Anterior cingulate cortex (tissue), 58 donors: ENCODE measurements at places on chromosomes 11 and 22.

DNA sequence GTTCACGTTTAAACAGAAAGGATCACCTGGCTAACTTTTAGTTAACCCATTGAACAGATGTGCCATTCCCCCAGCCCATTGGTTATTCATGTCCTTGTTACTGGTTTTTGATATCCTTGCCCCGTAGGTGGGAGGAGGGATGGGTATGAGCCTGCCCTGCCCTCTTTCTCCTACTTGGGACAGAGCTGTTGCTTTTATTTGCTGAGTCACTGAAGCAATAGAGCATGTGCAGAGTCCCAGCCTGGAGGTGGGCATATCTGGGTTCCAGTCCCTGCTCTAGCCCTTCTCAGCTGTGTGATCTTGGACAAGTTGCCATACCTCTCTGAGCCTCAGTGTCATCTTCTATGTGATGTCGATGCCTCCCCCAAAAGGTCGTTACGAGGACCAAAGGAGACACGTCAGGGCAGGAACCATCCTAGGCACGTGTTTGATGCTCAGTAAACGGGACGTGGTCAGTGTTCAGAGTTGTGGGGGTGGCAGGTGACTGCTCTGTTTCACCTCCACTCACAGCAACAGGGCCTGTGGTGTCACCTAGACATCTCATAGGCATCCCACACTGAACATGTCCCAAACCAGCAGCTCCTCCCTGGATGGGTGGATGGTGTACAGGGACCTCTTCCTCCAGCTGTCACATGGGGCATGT lies 61.0 kb downstream of the BMAL1 start:
- DNase-seq, result no peak

DNA sequence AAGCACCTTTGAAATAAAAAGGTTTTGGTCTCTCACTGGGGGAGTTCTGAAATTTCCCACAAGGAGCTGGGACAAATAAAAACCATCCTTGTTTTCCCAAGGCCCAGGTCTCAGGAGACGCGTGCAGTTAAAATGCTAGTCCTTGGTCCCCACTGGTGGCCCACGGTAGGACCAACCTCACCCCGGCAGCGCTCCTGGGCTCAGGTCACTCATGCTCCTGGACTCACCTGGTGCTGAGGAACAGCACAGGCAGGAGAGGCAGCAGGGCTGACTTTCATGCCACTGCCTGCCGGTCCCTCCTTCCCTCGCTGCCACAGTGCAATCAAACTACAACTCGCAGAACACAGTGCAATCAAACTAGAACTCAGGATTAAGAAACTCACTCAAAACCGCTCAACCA lies 356.8 kb upstream of the CCDC179 start:
- DNase-seq, result no peak

DNA sequence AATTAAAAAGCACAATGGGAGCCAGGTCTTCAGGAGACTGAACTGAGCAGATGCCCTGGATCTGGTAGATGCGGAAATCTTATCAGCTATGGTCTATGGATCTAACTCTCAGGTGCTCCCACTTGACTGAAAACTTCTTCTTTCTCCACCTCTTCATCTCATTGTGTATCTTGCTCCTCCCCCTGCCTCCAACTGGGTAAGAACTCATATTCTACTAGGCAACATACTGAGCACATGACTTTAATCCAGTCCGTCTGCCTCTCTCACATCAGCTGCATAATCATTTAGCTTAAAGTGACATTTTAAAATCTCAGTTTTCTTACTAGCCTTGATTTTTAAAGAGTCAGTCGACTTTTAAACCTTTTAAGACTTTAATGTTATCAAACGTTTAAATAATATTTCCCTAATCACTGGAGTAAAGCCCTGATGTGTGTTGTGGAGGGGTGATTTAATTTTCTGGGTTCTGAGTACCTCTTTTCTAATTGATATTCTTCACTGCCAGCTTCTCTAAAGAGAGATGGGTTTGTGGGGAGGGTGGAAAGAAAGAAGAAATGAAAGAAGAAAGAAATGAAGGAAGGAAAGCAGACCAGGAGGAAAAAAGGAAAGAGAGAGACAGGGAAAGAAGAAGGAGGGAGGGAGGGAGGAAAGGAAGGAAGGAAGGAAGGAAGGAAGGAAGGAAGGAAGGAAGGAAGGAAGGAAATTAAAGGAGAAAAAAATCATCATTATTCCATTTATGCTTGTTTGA lies 592.8 kb upstream of the ARHGAP42 start:
- DNase-seq, result no peak

DNA sequence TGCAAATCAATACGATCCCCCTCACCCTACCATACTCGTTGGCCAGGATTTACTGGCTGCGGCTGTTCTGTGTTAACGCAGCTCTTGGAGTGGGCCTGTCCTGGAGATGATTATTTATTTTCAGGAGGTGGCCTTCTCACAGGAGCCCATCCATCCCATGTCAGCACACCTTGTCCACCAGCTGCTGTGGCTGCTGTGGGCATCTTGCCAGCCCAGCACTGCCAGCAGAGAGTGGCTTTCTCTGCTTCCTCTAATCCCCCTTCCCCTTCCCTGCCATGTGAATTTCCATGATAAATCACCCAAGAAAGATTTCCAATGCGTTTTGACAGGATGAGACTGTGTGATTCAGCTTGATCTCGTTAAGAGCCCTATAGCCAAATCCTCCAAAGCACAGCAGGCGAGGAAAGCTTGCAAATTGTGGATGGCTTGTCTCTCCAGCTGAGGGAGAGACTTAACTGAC lies 309.1 kb upstream of the C11orf87 start:
- no peak for DNase-seq

- no peak for DNase-seq
Measured at GRCh38 chr22:36771356-36772063, 4.4 kb downstream of the IFT27 start.

- no peak for DNase-seq
Measured at GRCh38 chr11:131691181-131692041, 321.0 kb downstream of the NTM start.

DNA sequence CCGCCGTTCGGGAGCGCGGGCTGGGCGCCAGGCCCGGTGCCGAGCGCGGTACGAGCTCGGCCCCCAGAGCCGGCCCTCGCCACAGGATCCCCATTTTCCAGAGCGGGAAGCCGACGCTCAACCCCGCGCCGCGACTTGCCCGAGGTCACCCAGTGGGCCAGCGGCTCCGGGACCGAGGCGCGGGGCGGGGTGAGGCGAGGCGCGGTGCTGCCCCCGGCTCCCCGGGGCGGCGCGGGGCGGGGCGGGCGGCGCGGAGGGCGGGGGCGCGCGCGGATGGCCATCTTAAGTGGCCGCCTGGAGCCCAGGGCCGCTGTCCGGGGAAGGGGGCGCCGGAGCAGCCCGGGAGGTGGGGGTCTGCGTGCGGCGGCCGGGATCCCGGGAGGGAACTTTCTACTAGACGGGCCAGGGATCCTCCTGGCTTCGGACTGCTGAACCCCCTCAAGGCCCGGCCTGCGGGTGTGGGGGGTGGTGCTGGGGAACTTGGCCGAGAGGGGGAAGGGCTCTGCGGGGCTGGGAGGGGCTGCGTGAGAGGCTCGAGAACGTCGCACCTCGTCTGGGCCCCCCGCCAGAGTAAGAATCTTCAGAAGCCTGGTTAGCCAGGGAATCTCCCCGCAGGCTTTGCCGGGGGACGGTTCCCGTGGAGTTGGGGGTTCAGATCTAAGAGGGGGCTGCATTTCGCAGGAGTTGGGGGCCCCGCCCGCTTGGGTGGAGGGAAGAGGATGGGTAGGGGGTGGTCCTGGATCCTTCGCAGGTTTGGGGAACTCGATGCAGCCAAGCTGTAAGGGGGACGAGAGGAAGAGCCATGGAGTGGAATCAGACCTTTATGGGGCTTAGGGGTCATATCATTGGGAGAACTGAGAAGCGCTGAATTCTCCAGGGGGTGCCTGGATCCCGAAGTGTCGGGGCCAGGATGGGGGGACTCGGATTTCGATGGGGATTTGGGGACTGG lies 678 bp upstream of the INPPL1 start:
- DNase-seq, result peak; percentile 52

DNA sequence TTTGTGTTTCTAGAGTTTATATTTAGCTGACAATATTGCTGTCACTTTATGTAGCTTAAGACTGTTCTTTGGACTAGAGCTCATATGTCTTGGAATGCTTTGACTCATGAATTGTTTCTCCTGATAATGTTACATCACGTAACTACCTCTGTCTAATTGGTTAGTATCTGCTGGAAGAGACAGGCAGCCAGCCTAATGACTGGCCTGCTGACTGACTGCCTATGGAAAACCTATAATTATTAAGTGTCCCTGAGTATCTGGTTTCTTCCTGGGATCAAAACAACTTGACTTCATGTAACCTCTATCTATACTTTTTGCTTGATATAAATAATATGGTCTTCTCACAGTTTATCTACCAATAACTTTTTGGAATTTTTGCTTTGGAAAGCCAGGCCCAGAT lies 9.4 kb downstream of the SOX6 start:
- no peak for DNase-seq

- no peak for DNase-seq
Measured at GRCh38 chr11:14700593-14700992, 57.0 kb downstream of the PDE3B start.

GRCh38 chr11:94794287-94795168 lies 26.4 kb downstream of the AMOTL1 start:
- DNase-seq, result no peak

DNA sequence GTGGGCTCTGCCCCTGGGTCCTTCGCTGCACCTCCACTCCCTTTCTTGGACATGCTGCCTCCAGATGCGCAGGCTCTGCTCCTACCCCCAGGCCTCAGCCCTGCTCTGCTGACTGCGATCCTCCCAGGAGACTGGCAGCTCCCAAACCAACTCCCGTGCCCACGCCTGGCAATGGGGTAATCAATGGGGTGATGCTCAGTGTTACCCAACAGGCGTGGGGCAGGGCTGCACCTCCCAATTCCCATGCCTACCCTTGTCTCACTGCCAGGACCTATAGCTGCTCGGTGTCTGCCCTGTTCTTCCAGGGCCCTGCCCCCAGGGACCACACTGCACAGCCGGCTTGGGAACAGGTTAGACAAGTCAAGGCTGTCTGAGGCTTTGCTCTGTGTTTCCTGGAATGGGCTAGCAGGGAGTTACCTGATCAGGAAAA lies at the start of gene ALDH3B2:
Gene ALDH3B2 (minus strand): TSS at position 182 of the 430 bp plus-strand sequence. CDS start 7,688 bp downstream, outside the sequence.
- no peak for DNase-seq

GRCh38 chr22:49302530-49302929 lies 525.1 kb downstream of the BRD1 start:
- DNase-seq, result no peak

- DNase-seq, result no peak
Measured at GRCh38 chr22:27089264-27089663, 431.9 kb downstream of the MIAT start.

DNA sequence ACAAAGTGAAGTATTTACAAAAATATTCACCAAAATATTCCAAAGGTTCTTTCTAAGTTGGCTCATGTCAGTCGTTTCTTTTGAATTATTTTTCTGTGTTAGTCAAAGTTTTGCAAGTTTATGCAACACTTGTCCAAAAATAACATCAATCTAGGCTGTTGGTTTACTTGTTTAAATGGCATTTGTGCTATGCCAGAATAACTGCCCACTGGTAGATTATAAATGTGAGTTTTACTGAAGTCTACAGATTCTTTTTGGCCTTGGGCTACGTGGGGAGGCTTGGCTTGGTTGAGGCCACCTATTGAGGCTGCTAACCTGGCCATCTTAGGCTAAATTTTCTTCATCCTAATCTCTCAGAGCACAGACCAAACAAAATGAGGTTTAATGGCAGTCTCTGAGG lies 1091.9 kb upstream of the RAG2 start:
- DNase-seq, result no peak

- peak; percentile 97 for DNase-seq
Measured at GRCh38 chr11:64916775-64917662, at the start of gene ATG2A. ATG2A (minus strand) TSS chr11:64917209; CDS start chr11:64917135, 74 bp downstream.

GRCh38 chr11:313787-314553 lies at the start of gene IFITM1:
IFITM1 (plus strand) TSS chr11:314040; CDS start chr11:314171, 131 bp downstream.
- no peak for DNase-seq

DNA sequence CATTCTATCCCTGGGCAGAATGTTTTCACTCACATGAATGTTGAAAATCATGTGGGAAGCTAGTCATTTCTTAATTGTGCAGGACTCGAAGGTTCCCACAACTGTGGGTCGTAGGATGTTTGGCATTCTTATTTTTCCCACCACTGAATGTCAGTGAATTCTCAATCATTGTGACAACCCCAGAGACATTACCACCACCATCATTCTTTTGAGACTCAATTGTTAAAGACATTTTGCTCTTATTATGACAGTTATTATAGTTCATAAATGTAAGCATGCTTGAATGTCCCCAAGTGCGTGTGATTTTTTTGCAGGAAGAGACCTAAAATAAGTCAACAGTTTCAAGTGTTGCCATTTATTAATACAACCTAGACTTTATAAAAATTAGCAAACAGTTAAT lies 19.0 kb downstream of the PACS1 start:
- DNase-seq, result no peak

DNA sequence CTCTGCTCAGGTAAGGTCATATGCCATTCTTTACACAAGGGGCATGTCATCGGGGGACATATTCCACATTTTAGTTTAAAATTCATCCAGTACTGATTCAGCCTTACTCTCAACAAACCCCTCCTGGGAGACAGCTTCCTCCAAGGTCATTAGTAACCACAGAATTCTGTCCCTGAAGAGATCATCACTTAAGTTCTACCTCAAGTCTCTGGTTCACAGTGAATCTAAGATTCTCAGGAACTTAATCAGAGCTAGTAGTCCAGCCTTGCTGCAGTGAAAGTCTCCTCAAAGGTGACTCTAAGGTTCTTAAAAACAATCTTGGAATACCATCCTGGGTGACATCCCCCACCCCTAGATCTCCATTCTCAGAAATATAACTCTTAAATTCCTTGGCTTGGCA lies 18.9 kb upstream of the GDPD4 start:
- DNase-seq, result no peak

DNA sequence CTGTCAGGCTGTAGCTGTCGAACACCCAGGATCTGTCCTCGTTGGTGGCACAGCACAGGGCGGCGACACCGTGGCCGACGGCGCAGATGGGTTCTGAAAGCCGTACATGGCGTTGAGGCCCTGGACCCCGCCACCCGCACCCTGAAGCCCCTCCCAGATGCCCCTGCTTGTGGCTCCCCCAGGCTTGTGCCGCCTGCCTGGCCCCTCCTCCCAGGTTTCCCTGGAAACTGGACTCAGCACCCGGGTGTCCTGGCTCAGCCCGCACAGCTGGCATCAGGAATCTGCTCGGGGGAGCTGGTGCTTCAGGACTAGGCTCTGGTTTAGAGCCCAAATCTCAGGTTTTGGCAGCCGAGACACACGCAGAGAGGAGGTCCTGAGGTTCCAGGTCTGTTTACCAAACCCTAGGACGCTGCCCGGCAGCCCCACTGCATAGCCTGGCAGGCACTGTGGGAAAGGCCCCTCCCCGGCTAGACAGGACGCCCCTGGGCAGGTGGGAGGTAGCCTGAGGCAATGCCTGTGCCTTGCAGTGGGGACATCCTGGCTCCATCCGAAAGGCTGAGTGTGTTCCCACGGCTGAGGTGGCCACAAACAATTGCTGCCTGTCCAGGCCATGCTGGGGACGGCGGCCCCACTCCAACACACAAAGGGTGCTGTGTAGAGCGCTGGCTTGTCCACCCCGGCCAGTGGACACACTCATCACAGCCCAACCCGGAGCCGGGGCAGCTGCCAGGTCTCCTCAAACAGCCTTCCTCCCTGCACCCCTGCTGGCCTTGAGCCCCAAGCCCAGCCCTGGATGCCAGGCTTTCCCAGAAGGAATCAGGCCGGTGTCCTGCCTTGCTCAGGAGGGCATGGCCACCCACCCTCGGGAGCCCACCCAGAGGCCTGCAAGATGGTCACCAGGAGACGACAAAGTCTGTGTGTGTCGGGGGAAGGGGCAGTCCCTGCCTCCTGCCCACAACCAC lies 4.6 kb downstream of the GATD1 start:
- DNase-seq, result peak; percentile 88
